Kidney tubule cell (primary cell): ENCODE measurements at places on chromosomes 16 and 17.

- no peak for DNase-seq
These were observed 20.5 kb upstream of the ITGA3 start for GRCh38 chr17:50035421-50035879.

- DNase-seq: no peak
These were observed 762 bp downstream of the PYCARD start for GRCh38 chr16:31201582-31202413.

- DNase-seq: peak; percentile 60
These were observed 1.9 kb downstream of the PMP22 start for GRCh38 chr17:15263206-15263579.

- DNase-seq: peak; percentile 96
These were observed 75.8 kb downstream of the MRC2 start for GRCh38 chr17:62703261-62703775.

DNA sequence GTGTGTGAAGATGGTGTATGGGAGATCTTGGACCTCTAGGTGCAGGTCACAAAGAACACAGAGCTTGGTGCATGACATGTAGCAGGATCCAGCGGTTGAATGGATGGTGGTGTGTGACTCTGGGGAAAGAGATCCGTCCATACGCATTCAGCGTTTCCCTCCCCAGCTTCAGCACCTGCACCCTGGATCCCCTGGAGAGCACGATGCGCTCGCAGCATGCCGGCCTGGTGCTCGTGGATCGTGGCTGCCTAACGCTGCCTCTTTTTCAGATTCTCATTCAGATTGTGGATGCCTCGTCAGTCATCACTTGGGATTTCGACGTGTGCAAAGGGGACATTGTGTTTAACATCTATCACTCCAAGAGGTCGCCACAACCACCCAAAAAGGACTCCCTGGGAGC lies 70.9 kb downstream of the SEC14L1 start:
- no peak for DNase-seq
